ENCODE measurements at places on chromosomes 11 and 22.

DNA sequence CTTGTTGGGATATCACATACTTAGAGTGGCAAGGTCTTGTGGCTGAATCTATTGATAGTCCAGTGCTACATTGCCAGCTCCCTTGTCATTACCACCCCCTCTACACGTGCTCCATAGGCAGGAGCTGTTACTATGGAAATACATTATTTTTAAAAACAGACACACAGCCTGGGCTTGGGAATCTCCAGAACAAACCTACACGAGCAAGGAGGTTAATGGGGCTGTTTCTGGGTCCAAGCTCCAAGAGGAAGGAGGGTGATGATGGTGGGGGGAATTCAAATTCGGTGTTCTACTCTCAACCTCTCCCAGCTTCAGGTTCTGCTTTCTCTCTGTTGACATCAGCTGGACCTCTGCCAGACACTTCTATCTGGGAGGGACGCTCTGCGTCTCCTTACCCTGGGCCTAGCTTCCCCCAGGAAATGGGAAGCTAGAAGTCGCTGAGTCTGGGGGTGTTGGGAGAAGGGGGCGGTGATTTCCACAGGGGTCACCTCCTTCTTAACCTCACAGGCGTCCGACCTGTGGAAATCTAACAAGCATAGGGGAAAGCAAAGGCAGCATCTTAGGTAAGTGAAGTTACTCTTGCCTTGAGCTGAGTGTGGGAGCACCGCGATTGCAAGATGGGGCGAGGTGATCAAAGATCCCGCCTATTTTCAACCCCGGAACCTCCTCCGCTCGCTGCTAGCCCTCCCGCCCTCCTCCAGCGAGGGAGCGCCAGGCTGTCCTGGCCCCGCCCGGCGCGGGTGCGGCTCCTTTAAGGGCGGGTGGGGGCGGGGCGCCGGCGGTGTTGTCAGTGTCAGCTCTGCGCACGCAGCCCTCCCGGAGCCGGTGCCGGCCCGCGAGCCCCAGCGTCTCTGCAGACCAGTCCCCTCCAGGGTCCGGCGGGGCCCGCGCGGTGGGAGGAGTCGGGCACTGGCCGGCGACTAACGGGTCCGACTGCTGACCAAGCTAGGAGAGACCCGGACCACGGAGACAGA, at the start of gene C2CD2L:
C2CD2L (plus strand) TSS at position 781 of the 974 bp plus-strand sequence. CDS start 398 bp downstream, outside the sequence.
- peak; percentile 82 for DNase-seq

DNA sequence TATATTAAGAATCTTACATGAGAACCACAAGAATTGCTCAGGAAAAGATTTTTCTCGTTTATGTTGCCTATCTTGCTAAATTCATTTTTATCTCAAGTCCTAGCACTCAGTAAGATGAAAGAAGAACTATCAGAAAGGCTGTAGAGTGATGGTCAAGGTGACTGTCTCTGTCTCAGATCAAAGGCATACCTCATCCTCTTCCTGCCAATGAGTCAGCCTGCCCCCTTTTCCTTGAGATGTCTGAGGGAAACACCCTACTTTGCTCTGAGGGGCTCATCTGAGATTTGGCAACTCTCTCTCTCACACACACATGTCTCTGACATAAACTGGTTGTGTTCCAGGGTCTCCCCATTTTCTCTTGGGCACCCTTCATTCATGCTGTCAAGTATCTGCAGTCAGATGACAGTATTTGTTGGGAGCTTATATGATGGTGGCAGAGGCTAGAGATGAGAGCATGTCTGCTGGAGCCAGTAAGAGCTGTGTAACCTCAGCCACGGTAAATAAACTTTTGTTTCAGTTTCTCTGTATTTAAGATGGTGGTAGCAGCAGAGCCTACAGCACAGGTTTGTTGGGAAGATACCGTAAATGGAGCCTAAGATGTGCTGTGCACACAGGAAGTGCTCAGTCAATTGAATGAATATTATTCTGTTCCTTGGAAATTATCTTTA, 1.6 kb downstream of the MMP27 start:
- DNase-seq: no peak

DNA sequence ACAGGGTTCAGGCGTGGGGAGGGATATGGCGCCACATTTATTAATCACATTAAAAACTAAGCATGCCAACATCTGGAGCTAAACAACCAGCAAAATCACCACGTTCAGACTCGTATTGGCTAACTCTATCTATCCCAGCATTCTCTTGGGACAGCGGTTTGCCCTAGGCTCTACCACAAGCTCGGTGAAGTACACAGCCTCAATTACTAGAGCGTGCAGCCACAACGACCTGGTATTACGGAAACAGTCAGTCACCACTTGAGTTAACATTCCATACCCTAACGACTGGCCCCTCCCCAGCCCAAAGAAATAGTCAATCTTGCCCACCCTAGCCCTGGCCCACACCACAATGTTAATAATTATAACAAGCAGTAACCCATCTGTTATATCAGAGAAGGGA, 32.1 kb downstream of the APOL5 start:
- DNase-seq: no peak

DNA sequence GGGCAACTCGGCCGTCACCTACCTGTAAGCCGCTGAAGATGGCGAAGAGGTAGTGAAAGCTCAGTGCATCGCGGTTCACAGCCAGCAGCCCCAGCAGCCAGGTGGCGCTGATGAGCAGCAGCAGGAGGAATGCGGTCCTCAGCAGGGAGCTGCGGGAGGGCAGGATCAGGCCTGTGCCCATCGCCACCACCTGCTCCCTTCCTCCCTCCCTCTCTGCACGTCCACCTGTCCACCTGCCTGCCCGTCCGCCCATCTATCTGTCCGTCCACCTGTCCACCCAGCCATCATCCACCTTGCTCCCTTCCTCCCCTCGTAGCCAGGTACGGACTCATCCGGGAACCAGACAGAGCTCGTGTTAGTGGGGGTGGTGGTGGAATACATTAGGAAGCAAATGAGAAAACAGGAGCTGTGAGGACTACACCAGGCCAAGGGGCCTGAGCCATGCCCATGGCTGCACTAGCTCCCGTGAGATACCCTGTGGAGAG, 32.2 kb downstream of the TRMU start:
- peak; percentile 41 for DNase-seq

DNA sequence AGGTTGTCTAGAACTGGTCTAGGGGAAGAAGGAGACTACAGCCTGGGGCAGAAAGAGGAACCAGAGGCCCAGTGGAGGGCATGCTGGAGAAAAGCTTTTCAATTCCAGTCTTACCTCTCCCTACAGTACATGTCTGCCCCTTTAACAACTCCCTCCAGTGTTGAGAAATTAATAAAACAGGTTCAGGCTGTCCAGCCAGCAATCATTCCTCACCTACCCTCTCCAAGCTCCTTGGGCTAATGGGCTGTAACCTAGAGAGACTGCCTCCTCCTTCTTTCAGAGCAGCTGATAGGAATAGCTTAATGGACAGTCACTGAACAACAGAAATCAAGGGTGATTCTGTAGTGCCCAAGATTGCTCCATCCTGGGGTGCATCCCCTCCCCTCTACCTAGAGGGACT, 8.8 kb downstream of the SLC35F2 start:
- DNase-seq: no peak

DNA sequence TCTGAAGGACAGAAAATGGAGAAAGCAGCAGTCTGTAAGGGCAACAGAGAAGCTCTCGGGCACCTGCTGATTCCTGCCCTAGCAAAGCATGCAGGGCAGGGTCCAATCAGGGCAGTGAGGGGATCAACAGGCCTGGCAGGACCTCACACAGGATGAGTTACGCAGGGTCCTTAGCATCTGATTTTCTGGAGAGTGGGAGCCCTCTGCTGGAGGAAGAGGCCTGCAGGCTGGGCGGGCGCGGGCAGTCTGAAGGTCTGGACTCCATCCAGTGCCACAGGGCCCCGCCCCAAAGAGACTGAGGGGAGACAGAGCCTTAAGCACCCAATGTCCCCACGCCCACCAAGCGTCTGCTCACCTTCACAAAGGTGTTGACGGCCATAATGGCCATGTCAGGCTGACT, 28.9 kb downstream of the AP1B1 start:
- DNase-seq: no peak

DNA sequence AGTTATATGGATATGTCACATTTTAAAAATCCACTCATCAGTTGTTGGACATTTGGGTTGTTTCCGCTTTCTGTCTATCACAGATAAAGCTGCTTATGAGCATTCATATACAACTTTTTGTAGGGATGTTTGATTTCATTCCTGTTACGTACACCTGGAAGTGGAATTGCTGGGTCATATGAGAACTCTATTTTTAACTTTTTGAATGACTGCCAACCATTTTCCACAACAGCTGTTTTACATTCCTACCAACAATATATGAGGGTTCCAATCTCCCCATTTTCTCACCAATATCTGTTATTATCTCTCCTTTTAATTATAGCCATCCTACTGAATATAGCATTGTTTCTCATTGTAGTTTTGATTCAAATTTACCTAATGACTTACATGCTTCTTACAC, 172.0 kb downstream of the UVRAG start:
- DNase-seq: no peak

GRCh38 chr22:23777776-23778576, 5.3 kb downstream of the MMP11 start:
- no peak for DNase-seq

DNA sequence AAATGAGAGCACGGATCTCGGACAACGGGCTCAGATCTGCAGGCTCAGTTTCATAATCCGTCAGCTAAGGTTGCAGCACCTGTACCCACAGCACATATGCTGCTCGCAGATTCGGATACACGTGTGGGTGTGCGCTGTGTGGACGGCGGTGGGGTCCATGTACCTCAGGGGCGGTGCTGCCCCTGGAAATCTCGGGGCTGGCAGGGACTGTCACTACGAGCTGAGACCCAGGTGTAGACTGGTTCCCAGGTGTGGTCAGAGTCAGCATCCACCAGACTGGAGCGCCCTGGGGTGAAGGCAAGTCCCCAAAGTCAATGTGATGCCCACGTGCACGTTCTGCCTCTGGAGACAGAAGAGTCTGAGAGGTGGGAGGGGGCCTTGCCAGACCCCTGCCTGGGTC, 989.3 kb downstream of the BRD1 start:
- DNase-seq: no peak

GRCh38 chr22:42878561-42879305, 21.7 kb upstream of the ARFGAP3 start:
- DNase-seq: no peak

DNA sequence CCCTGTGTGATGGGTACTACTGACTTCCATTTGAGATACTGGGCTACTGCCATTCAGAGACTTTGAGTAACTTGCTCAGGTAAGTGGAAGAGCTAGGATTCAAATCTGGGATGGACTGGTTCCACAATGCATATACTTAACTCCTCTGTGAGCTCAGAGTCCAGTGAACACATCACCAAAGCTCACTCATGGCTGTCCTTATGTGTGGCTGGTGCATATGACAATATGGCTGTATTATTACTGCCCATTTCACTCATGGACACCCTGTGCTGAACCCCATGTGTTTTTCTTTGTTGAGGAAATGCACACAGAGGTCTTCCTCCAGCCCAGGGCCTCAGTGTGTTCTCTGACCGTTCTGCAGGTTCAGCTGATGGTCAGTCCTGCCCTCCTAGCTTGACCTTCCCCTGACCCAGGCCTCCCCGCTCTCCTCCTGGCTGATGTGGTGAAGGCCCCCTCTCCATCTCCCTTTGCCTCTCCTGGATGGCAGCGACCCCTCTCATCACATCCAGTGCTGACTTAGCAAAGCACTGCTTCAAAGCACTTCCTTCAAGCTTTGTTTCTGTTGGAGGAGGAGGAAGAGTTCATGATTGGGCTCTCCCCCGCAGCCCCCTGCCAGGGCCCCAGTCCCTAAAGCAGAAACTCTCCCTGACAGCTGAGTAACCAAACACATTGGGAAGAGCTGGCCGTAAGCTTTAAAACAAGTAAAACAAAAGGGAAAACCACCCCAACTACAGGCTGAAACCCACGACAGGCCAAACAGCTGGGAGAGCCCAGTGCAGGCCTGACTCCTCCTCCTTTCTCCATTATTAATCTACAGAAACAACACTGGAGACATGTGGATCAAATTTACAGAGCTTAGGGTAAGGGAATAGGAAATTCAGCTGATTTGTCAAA, 101.2 kb downstream of the NAT10 start:
- no peak for DNase-seq

DNA sequence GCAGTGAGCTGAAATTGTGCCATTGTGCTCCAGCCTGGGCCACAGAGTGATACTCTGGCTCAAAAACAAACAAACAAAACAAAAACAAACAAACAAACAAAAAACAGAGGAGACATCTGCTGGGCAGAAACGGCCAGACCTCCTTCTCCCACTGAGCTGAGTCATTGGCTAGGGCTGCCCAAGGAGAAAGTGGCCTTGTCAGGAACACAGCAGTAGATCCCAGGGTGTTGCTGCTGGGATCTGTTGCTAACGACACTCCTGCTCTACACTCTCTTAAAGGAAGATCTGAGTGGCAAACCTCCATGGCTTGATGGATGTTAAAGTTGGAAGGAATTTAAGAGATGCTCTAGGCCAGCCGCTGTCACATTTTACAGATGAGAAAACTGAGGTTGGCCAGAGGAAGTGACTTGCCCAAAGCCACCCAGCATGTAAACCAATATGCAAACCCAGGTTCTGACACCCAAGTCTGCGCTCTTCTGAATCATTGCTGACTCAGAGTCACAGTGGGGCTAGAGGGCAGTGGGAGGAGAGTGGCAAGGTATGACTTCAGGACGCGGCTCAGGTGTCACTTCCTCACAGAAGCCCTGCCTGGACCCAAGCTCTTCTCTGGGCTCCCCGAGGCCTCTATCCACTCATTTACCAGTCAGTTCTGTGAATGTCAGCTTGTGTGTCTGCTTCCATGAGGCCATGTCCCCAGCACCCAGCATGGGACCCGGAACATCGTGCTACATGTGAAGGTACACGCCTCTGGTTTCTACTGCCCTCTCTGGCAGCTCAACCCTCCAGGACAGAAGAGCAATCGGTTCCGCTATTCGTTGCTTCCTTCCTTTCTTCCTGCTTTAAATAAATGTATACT, 11.3 kb upstream of the GDPD5 start:
- no peak for DNase-seq

DNA sequence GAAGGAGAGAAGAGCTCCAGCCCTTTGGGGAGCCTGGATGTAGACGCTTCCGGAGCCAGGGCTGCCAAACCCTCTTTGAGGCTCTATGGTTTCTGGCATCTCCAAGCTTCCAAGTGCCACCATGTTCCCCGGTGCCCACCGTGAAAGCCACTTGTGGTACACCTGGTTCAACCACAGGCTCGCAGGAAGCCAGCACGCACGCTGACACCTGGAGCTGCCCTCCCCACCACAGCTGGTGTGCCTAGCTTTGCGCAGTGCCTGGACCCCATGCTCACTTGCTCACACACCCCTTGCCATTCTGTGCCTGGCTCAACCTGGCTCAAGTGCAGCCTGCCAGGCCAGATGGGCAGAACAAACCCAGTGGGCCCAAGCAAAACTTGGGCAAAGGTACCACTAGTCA, 831.4 kb downstream of the DLG2 start:
- no peak for DNase-seq

DNA sequence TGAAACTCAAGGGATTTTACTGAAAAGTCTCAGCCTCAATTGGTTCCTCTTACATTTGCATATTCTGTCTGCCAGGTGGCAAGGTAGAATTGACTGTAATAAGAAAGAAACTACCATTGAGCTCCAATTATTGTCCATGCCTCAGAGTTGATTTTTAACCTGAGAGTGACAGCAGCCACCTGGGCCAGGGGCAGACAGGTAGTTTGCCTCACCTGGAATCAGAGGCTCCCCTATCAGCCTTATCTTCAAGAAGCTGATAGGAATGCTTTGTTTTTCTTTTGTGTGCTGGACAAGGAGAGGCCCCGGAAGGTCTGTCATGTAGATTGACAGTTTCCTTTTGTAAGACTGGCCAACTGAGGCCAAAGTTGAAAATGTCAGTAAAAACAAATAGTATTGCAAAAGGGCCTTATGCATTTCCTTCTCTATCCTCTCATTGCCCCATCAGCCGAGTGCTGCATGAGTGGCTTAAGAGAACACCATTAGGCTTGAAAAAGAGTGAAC, 34.1 kb downstream of the CD44 start:
- DNase-seq: no peak

Measured in activated T-helper 1 cell treated with Interleukin-2 at 50 U/mL for 16 hours (primary cell).